Testis (tissue), 5 donors: ENCODE measurements at places on chromosomes 5 and 9. TPM values are rescaled to one million over a fixed set of nuclear protein-coding genes. Genes with fewer than 3 reads are reported as not detected.
A peak's percentile ranks its signal among the peaks of the same experiment; 100 is the strongest.

DNA sequence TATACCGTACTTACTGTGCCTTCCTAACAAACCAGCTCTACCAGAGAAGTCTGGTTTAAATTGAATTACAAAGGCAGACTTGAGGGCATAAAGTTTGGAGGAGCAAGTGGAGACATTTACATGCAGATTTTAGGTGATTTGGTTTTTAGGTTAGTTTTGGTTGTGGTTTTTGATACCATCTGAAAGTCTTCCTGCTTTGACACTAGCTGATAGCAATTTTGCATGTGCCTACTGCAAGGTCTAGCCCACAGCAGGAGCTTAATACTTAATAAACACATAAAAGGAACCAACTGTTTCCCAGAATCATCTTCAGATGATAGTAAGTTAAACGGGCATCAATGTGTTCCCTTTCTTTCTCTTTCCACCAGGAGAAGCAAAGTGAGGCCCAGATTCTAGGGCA, 3.4 kb upstream of the ESM1 start:
- H3K36me3 ChIP-seq = no peaks in the 10 kb centered on the region
- no peaks in the 10 kb centered on the region for H3K27me3 ChIP-seq
- H3K4me1 ChIP-seq = no peaks in the 10 kb centered on the region
- H3K27ac ChIP-seq = no peak overlapping the region

GRCh38 chr5:38413696-38414095, 142.8 kb downstream of the LIFR start:
- no peak overlapping the region for H3K27ac ChIP-seq
- H3K4me1 ChIP-seq = no peaks in the 10 kb centered on the region
- no peaks in the 10 kb centered on the region for H3K27me3 ChIP-seq
- no peak for DNase-seq

The IFNA2 gene
- total RNA-seq = 1.3 TPM

GRCh38 chr9:109387206-109387605, 66.3 kb upstream of the EPB41L4B start:
- no peak overlapping the region for H3K27ac ChIP-seq
- H3K4me3 ChIP-seq = no peak overlapping the region
- H3K4me1 ChIP-seq = no peaks in the 10 kb centered on the region
- no peaks in the 10 kb centered on the region for H3K27me3 ChIP-seq
- H3K36me3 ChIP-seq = no peaks in the 10 kb centered on the region

- H3K4me1 ChIP-seq = no peaks in the 10 kb centered on the region
- no peak overlapping the region for H3K27ac ChIP-seq
- no peaks in the 10 kb centered on the region for H3K36me3 ChIP-seq
- no peaks in the 10 kb centered on the region for H3K27me3 ChIP-seq
Measured at GRCh38 chr5:151115272-151115905, 34.6 kb upstream of the TNIP1 start.

DNA sequence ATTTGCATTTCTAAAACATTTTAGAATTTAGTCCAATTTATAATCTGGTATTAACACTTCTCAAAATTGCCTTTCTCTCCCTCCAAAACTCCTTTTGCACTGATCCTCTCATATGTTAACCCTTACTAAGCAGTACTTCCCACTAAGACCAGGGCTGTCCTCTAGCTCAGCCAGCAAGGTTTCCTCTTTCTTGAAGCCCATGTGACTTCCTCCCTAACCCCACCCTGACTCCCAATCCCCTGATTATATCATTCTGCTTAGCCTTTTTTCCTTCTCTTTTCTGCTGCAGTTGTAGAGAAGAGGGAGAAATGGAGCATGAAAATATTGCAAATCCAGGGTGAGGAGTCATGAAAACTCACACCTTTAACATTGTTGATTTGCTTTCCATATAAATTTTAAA, 241.7 kb downstream of the MCTP1 start:
- DNase-seq = no peak
- no peaks in the 10 kb centered on the region for H3K36me3 ChIP-seq
- no peaks in the 10 kb centered on the region for H3K27me3 ChIP-seq

The HEMGN gene
- 43.5 TPM for total RNA-seq

DNA sequence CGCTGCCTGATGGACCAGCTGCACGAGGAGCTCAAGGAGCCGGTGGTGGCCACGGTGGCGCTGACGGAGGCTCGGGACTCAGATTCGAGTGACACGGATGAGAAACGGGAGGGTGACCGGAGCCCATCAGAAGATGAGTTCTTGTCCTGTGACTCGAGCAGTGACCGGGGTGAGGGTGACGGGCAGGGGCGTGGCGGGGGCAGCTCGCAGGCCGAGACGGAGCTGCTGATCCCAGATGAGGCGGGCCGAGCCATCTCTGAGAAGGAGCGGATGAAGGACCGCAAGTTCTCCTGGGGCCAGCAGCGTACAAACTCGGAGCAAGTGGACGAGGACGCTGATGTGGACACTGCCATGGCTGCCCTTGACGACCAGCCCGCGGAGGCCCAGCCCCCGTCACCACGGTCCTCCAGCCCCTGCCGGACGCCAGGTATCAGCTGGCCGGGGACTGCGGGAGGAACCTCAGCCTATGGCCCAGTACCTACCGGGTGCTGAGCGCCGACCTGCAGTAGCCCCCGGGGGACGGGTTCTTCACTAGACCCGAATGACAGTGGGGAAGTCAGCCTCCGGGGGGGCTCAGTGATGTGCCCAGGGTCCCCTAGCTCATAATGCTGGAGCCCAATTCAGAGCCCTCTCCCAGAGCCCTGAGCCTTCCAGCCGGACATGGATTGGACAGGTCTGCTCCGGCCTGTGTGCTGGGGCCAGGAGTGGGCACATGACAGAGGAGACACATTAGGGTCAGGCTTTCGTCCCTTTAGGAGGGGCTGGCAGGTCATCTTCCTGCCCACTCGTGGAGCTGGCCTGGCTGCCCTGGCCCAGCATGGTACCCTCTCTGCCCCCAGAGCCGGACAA, 33.0 kb downstream of the USP20 start:
- no peaks in the 10 kb centered on the region for H3K4me1 ChIP-seq
- DNase-seq = no peak
- no peaks in the 10 kb centered on the region for H3K36me3 ChIP-seq
- H3K4me3 ChIP-seq = no peak overlapping the region
- H3K27me3 ChIP-seq = no peaks in the 10 kb centered on the region

- H3K4me1 ChIP-seq = peaks cover 8% of the 10 kb centered on the region
- H3K27me3 ChIP-seq = no peaks in the 10 kb centered on the region
- no peak overlapping the region for H3K27ac ChIP-seq
- H3K36me3 ChIP-seq = no peaks in the 10 kb centered on the region
- no peak overlapping the region for H3K4me3 ChIP-seq
Measured at GRCh38 chr9:35741740-35742139, 7.3 kb downstream of the GBA2 start.

GRCh38 chr5:10856683-10857337, 95.8 kb upstream of the DAP start:
- H3K36me3 ChIP-seq = no peaks in the 10 kb centered on the region
- H3K4me1 ChIP-seq = no peaks in the 10 kb centered on the region
- no peak overlapping the region for H3K4me3 ChIP-seq
- peak; percentile 64 for DNase-seq
- no peak overlapping the region for H3K27ac ChIP-seq
- H3K27me3 ChIP-seq = no peaks in the 10 kb centered on the region

DNA sequence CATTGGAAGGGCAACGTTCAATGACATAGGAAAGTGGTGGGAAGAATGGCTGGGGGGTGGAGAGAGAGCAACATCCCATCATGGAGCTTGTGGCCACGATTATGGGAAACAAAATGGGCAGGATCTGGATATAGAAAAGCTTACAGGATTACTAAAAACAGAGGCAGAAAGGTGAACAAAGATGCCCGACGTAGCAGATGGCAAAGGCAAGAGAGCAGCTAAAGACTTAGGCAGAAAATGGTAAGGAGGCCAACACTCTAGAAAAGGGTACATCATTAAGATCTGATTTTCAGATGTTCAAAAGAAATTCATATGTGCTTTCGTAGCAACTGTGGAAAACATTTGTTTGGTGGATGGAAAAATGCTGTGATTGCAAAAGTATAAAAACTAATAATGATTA, 102.5 kb downstream of the OTULIN start:
- H3K4me1 ChIP-seq = no peaks in the 10 kb centered on the region
- no peaks in the 10 kb centered on the region for H3K27me3 ChIP-seq
- no peaks in the 10 kb centered on the region for H3K36me3 ChIP-seq
- H3K27ac ChIP-seq = no peak overlapping the region
- H3K4me3 ChIP-seq = no peak overlapping the region

The MRPS30 gene
- 68.5 TPM for total RNA-seq

The CATSPER3 gene
- total RNA-seq = 21.7 TPM

DNA sequence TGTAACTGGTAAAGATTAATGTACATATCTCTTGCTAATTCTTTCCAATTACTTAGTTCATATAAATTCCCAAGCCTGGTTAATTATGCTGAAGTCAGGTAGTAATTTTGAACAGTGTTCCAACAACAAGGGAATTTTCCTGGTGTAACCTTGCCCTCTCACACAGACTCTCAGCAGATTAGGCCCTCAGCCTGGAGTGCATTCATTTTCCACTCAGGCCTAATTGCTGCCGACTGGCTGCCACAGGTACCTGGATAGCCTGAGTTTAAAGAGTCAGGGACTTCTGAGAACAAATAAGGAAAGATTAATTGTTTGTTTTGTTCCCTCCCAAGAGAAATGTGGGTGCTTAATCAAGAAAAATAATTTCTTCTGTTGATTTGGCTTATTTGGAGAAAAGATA, 71.4 kb downstream of the PPIC start:
- H3K27ac ChIP-seq = no peak overlapping the region
- H3K4me1 ChIP-seq = no peaks in the 10 kb centered on the region
- no peak overlapping the region for H3K4me3 ChIP-seq
- no peak for DNase-seq

- DNase-seq = no peak
- no peak overlapping the region for H3K4me3 ChIP-seq
- no peaks in the 10 kb centered on the region for H3K27me3 ChIP-seq
- H3K36me3 ChIP-seq = no peaks in the 10 kb centered on the region
- H3K4me1 ChIP-seq = no peaks in the 10 kb centered on the region
Measured at GRCh38 chr9:70535546-70536323, 121.3 kb upstream of the KLF9 start.

DNA sequence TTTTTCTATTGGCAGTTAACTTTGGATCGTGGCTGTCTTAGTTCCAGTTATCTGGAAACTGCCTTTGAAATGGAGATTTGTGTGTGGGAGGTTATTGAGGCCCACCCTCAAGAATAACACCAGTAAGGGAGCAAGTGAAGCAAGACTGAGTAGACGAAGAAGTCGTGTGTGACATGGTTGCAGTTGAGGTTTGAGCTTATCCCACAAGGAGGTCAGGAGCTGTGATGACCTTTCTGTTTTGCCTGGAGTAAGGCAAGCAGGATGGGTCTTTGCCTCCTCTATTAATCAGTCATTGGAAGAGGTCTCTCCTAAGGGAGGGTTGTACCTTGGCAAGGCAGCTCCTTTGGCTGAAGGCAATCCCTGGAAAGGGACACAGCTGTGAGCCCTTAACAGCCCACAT, 49.6 kb upstream of the CTXN3 start:
- H3K4me1 ChIP-seq = peaks cover 12% of the 10 kb centered on the region
- H3K27me3 ChIP-seq = no peaks in the 10 kb centered on the region
- H3K36me3 ChIP-seq = no peaks in the 10 kb centered on the region

GRCh38 chr5:43661102-43661501, 58.1 kb downstream of the NNT start:
- peak; percentile 68 for DNase-seq
- no peak overlapping the region for H3K4me3 ChIP-seq
- H3K27ac ChIP-seq = no peak overlapping the region
- no peaks in the 10 kb centered on the region for H3K4me1 ChIP-seq

GRCh38 chr9:14301583-14302021, 12.3 kb downstream of the NFIB start:
- H3K4me1 ChIP-seq = no peaks in the 10 kb centered on the region
- no peaks in the 10 kb centered on the region for H3K27me3 ChIP-seq

GRCh38 chr5:124860291-124860655, 113.8 kb upstream of the ZNF608 start:
- no peaks in the 10 kb centered on the region for H3K36me3 ChIP-seq
- no peaks in the 10 kb centered on the region for H3K4me1 ChIP-seq
- no peak for DNase-seq
- H3K4me3 ChIP-seq = no peak overlapping the region

DNA sequence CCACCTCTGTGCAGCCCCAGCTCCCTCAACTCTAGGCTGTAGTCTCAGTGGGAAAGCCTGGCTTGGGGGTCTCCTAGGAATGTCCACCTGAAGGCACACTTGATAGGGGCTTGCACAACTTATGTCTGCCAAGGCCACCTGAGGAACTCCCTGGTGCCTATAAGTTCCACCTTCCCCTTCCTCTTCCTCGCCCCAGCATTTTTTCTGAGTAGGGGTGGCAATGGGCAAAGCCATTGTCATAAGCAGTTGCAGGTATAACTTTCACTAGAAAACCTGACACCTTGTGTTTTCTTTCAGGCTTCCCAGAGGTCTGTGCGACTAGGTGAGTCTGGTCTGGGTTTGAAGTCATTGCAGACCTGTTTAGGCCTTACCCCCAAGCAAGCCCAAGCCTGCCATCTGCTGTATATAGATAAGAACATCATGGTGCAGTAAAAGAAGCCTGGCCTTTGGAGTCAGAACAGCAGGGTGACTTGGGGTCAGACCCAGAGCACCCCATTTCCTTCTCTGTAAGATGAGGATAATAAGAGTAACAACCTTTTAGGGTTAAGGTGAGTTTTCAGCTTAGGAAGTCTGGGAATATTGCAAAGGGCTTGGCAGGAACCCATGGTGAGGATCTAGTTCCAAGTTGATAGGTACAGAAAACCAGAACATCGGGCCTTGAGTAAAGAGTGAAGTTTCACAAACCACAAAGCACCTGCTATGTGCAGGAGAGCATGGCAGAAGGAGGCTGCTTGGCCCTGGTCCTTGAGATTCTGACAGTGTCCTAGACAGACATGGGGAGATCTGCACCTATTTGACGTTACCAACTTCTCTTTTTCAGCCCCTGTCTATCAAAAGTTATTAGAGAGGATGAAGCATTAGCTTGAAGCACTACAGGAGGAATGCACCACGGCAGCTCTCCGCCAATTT, 33.8 kb downstream of the TGFBI start:
- H3K36me3 ChIP-seq = no peaks in the 10 kb centered on the region
- no peaks in the 10 kb centered on the region for H3K27me3 ChIP-seq
- H3K27ac ChIP-seq = no peak overlapping the region
- peaks cover 11% of the 10 kb centered on the region for H3K4me1 ChIP-seq

DNA sequence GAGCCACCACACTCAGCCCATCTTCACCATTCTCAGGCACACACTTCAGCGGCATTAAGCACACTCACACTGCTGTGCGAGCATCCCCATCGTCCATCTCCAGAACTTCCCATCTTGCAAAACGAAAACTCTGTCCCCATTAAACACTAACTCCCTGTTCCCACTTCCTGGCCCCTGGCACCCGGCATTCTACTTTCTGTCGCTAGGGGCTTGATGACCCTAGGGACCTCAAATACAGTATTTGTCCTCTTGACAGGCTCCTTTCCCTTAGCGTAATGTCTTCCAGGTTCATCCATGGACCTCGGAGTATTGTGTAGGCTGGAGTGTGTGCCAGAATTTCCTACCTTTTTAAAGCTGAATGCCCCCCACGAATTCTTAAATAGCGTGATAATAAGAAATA, 14.7 kb upstream of the UBAC1 start:
- DNase-seq = no peak
- H3K4me1 ChIP-seq = peaks cover 13% of the 10 kb centered on the region
- no peak overlapping the region for H3K4me3 ChIP-seq
- no peaks in the 10 kb centered on the region for H3K27me3 ChIP-seq
- H3K36me3 ChIP-seq = no peaks in the 10 kb centered on the region
- H3K27ac ChIP-seq = no peak overlapping the region

The CAPSL gene
- total RNA-seq = 3.5 TPM
